ENCODE measurements at places on chromosomes 11 and 22. TPM values are rescaled to one million over a fixed set of nuclear protein-coding genes. Genes with fewer than 3 reads are reported as not detected.

The CDKN1C gene
- total RNA-seq, result 15.0 TPM

The RAB39A gene
- total RNA-seq, result not detected

DNA sequence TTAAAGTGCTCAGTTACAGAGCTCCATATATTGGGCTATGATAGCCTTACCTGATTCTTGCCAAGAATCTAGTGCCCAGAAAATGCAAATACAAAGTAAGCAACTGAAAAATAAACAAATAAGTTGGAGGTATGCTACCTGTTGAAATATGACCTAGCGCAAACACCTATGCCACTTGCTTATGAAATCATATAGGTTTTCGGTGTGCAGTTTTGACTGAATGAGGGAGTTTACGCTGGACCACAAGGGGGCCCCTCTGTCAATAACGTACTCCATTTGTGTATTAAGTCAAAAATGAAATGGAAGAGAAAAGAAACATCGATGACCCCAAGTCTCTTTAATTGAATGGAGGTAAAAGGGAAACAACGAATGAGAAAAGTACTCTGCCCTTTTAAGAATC, 84.9 kb upstream of the TRIM77 start:
- no peaks in the 10 kb centered on the region for H3K4me1 ChIP-seq
- H3K27ac ChIP-seq, result no peak overlapping the region
- no peak overlapping the region for H3K4me3 ChIP-seq
- no peaks in the 10 kb centered on the region for H3K27me3 ChIP-seq
- DNase-seq, result no peak

DNA sequence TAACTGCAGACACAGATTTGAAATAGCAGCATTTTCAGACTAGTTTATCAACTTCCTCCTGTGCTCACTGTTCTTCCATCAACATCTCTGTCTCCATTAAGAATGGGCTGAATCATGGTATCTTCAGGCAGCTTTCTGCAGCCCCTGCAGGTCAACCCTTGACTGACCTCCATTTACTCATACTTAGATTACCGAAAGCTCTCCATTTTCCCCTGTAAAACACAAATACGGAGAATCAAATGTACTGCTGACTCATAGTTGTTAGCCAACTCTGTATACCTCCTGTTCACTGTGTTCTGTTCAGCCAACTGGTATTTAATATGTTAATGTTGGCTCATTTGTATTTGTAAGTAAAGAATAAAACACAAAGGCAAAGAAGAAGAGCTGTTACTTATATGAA, 364.0 kb downstream of the CASP12 start:
- H3K36me3 ChIP-seq, result no peaks in the 10 kb centered on the region
- H3K27me3 ChIP-seq, result no peaks in the 10 kb centered on the region
- H3K4me3 ChIP-seq, result no peak overlapping the region
- no peak overlapping the region for H3K27ac ChIP-seq
- DNase-seq, result no peak
- H3K4me1 ChIP-seq, result no peaks in the 10 kb centered on the region
